ENCODE measurements at places on chromosomes 16 and 17.

GRCh38 chr17:17768424-17769088, 68.2 kb downstream of the SREBF1 start:
- no peak for DNase-seq

- peak; percentile 62 for DNase-seq
Observed at GRCh38 chr17:35568561-35568960, 7.9 kb upstream of the SLFN14 start.

GRCh38 chr17:18218756-18219415, 6.5 kb upstream of the LLGL1 start:
- no peak for DNase-seq

- no peak for DNase-seq
Observed at GRCh38 chr16:10069374-10069773, 112.9 kb downstream of the GRIN2A start.

GRCh38 chr16:12086822-12087221, 110.3 kb downstream of the SNX29 start:
- no peak for DNase-seq

DNA sequence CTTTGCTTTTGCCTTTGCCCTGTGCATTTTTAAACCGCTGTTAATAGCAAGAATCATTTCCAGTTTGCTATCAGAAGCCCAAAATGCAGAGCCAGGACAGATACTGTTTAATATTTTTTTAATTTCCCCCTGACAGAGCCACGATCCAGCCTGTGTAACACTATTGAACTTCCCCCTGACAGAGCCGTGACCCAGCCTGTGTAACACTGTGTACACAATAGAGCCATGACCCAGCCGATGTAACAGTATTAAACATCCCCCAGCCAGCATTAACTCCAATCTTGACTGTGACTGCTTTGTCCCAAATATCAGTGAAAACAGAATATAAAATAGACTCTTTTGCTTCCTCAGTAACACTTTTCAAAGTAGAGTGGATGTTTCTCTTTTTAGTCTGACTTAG, 607.9 kb upstream of the CDH5 start:
- DNase-seq, result no peak

GRCh38 chr17:32822996-32823395, 53.9 kb downstream of the MYO1D start:
- DNase-seq, result peak; percentile 41

GRCh38 chr17:47199627-47200324, 9.4 kb upstream of the MYL4 start:
- peak; percentile 68 for DNase-seq

DNA sequence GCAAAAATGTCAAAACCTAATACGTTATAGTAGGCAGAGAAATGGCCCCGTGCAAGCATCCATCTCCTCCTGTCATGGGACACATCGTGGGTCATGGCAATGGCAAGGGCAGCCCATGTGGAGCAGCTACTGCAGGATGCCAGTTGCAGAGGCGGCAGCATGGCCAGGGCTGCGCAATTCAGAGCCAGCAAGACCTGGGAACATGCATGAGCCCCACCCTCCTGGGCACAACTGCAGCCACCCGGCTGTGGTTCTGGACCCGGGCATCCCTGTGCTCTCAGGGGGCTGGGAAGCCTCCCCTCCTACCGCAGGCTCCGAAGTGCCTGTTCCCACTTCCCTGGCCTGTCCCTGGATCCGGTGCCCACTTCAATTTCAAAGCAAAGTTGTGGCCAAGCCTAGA, 203.6 kb downstream of the CPPED1 start:
- DNase-seq, result no peak

- DNase-seq, result no peak
Observed at GRCh38 chr17:60730273-60730672, 52.6 kb downstream of the BCAS3 start.

GRCh38 chr17:74130276-74130675, 73.2 kb upstream of the RPL38 start:
- no peak for DNase-seq

GRCh38 chr17:59746849-59747445, 39.5 kb downstream of the VMP1 start:
- peak; percentile 41 for DNase-seq

DNA sequence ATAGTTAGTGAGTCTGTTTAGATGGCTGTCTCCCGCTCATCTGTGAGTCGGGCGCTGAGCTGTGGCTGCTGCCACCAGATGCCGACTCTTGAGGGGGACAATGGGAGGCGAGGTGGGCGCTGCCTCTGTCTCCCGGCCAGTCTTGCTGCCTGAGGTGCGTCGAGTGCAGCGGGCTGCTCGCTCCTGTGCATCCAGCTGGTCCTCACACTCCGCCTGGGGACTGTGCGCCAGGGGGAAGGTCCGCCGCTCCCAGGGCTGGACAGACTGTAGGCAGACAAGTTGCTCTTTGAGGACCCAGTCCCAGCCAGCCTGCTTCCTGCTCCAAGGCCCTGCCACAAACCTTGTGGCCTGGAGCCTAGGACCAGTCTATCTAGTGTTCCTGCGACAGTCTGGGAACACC, 32.4 kb downstream of the STH start:
- no peak for DNase-seq

DNA sequence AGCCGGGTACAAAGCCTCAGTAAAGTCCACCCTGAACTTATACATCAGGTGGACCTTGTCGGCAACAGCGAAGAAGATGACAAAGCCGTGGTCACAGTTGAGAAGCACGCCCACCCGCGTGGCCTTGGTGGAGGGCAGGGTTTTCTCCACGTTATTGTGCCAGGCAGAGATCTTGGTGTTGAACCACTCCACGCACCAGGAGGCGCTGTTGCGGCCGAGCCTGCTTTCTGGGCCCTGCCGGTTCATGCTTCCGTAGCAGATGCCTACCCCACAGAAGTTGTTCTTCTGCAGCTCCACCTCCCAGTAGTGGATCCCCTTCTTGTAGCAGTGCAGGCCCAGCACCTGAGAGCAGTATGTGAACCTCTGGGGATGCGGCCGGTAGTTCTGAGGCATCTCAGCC, 22.1 kb downstream of the TRIM25 start:
- DNase-seq, result no peak

DNA sequence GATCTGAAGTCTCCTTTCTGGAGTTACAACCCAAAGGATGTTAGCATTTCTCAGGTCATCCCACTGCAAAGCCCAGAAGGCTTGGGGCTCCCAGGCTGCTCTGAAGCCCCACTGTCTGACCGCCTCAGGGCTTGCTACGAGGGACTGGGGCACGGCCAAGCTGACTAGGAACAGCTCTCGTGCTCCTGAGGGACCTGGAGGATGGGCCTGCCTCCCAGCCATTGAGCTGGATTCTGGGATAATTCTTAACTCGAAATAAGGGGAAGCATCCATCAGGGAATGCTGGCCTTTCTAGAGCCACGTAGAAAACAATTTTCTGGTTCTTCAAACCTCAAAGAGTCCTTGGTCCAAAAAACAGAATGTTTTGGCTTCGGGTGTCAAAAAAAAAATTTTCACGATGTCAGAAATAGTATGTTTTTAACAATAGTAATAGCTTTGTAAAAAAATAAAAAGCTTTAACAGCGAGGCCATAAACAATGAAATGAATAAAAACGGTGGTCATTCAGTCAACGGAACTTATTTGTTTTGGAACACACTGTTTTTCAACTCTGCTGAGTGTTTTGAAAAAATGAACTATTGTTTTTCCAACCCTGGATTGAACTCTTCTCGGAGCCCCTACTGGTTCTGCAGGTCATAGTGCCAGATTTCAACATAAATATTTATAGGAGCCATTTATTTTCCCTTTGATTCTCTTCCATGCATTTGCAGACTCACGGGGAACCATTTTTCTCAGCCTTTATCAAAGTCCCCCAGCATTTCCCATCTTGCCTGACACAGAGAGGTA, 16.4 kb upstream of the HERPUD1 start:
- no peak for DNase-seq

GRCh38 chr16:70738083-70738977, 52.5 kb upstream of the MTSS2 start:
- no peak for DNase-seq

DNA sequence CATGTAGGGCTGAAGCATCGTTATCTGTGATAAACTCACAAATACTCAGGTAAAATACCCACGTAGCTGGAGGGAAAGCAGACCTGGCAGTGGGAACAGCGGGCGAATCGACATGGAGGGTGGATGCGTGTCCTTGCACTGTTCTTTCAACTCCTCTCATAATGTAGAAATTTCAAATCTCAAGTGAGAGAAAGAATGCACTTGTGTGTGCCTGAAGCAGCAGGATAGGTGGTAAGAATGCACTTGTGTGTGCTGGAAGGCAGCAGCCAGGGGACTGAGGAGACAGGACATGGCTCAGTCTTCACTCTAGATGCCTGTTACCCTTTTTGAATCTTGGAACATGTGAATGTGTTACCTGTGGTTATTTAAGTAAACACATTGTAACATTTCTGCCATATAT, 10.4 kb downstream of the IFT140 start:
- no peak for DNase-seq

GRCh38 chr16:52398491-52398960, 148.4 kb downstream of the TOX3 start:
- no peak for DNase-seq

DNA sequence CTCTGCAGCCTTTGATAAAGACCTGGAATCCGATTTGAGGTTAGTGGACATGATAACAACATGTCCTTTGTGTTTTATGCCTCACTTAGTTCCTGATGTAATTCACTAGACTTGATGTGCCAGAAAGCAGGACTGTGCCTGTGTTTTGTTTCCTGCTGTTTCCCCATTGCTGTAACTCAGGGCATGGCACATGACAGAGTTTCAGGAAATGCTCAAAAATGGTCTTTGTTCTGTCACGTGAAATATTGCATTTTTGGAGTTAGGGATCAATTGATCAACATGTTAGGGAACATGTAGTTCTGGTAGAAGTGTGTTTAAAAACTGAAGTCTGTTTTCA, 32.8 kb downstream of the DHX38 start:
- DNase-seq, result peak; percentile 26

GRCh38 chr16:75312875-75313274, 61.5 kb upstream of the BCAR1 start:
- DNase-seq, result no peak

All from inflammatory macrophage treated with lipopolysaccharide for 1 hour (primary cell).